ENCODE measurements at places on chromosomes 6 and 20.

DNA sequence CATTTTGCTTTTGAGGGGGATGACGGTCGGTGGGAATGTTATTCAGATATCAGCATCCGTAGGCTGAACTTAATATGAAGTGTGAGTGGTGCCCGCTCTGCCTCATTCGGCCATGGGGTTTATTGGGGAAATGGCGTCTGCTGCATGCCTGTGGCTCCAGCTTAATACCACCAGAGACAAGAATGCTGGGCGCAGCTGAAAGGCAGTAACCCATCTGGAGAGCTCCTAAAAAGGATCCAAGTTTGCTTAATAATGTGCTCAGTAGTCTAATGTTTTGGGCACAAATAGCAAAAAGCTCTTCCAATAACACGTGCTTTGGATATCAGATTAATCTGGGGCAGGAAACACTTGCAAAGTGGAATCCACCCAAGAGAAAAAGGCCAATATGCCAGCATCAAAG is 273.0 kb upstream of the TAB2 start:
- DNase-seq: no peak

DNA sequence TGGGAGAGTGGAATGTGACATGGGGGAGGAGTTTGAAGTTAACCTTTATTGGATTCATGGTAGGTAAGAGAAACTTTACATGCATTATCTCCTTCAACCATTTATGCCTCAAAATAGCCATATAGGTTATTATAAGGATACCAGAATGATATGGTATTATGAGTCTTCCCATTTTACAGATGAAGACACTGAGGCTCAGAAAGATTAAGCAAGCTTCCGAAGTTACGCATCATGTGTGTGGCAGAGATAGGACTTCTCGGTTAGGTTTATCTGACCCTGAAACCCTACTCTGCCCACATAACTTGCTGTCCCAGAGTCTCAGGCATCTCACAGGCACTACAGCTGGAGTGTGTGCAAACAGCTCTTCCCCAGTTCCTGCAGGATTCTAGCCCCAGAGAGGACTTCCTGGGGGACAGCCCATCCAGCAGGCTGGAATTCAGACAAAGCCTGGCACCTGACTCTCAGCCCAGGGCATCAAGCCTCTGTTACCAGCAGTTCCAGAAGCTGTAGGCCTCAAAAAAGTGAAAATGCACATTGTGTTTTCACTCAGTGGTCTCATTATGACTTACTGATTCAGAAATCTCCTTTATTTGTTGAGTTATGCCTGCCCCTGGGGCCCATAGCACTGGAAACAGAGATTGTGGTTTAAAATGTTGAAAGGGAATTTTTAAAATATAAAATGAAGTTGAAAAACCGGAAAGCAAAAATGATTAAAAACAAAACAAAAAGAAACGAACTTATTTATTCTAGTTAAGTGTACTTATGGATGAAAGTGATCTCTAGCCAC is 512.8 kb upstream of the CHD6 start:
- no peak for DNase-seq

GRCh38 chr6:41687501-41688175 is 47.8 kb downstream of the TFEB start:
- no peak for DNase-seq

DNA sequence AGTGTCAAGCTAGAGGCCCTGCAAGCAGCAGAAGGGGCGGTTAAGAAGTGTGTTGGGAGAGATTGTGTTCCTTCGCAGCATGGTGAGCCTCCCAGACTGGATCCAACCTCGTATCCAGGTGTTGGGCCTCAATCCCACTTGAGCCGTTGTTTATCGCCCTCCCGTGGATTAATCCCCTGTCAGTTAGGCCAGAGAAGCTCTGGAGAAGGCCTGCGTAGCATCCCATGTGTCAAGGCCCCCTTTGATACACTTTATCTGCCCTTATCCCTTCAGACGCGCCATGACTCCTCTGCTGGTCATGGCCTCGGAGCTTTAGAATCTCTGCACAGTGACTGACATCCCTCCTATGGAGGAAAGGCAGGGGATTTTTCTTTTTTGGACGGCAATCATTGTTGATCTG is 181.0 kb downstream of the ZFP64 start:
- no peak for DNase-seq

DNA sequence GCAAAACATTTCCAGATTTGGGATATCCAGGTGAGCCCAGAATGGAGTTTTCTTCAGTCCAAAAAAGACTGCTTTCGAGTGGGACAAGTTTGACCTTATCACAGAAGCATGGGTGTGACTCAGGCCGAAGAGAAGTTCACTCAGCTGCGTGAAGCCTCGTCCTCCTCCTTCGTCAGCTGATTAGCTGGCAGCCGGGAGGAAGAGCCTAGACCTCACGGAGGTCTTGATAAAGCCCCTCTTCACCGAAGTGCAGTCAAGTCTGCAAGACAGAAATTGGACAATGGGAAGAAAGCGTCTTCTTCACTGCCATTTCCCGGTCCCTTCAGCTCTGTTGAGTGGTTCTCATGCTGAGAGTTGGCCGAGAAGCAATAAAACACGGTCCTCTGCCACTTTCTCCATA is 363.9 kb downstream of the TAF4 start:
- no peak for DNase-seq

DNA sequence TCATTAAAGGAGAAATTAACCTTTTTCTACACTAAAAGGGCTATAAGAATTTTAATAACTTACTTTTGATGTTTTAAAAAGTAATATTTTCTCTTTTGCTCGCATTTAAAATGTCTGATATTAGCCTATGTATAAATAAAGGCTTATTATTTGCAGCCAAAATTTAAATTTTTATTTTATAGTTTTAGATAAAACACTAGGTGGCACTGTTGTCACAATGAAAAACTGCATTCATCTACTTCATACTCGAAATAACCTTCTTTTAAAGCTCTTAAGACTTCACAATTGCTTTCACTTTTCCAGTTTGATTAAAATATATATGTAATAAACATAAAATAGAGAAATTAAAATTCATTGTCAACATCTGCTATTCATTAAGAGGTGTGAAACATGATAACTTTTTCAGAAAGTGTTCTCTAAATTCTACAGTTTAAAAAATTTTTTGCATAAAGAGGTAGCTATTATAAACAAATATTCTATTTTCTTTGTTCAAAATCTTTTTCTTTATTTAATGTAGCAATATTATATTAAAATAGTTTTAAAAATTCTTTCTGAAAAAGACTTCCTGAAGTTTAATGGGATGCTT is 78.8 kb upstream of the DEFB112 start:
- DNase-seq: no peak

DNA sequence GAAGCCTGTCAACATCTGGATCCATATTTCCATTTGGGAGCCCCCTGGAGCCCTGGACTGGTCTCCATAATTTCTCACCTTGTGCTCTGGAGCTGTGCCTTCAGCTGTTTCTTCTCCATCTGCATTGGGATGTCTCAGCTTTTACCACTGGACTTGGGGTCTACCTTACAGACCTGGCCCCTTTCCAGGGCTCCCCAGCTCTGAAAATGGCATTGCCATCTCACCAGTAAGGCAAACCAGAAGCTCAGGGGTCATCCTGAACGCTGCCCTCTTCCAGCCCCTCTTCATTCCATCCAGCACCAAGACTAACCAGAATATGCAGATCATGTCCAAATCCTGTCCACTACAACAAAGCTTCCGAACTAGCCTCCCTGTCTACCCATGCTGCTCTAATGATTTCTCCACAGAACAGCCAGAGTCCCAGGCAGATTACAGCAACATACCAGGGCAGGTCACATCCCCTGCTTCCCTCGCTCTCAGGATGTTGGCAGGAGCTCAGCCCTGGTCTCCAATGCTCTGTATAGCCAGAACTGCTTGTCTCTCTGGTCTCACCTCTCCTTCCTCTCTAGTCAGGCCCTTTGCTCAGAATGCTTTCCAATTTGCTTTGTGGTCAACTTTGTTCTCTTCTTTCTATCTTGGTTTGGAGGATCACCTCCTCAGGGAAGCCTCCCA is 17.7 kb upstream of the NNAT start:
- no peak for DNase-seq

- DNase-seq: no peak
These were observed 108.7 kb downstream of the ZFAND3 start for GRCh38 chr6:37928217-37928616.

GRCh38 chr6:110517034-110517433 is 40.6 kb upstream of the SLC22A16 start:
- DNase-seq: no peak

GRCh38 chr6:112005013-112005371 is 48.9 kb upstream of the CCN6 start:
- peak; percentile 63 for DNase-seq

GRCh38 chr6:1263039-1263849 is 48.7 kb upstream of the FOXQ1 start:
- DNase-seq: no peak

DNA sequence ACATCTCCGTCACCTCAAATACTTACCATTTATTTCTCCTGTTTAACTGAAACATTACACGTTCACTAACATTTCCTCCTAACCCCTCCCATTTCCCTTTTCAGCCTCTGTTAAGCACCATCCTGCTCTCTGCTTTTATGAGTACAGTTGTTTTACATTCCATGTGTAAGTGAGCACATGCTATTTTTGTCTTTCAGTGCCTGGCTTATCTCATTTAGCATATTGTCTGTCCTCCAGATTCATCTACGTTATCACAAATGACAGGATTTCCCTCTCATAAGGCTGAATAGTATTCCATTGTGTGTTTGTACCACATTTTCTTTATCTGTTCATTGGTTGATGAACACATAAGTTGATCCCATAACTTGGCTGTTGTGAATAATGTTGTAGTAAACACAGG is 22.7 kb downstream of the TAF11 start:
- no peak for DNase-seq

- no peak for DNase-seq
These were observed 1.5 kb downstream of the C6orf47 start for GRCh38 chr6:31658983-31659648.

DNA sequence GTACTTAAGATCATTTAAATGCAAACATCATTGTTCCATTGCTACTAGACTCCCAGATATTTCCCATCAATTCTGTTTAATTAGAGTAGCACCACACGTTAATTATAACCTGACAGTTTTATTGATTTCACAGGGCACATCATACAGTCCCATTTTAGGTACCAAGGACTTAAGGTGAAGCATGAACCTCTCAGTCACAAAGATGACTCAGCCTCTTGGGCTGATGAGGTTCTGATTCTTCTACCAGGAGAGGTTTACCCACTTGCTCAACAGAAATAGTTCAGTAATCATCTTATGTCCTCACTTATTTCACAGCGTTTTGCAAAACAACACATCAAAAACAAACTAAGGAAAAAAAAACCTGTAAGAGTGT is 98.5 kb downstream of the HIVEP2 start:
- no peak for DNase-seq

- no peak for DNase-seq
These were observed 8.3 kb upstream of the CEBPB start for GRCh38 chr20:50182346-50182745.

DNA sequence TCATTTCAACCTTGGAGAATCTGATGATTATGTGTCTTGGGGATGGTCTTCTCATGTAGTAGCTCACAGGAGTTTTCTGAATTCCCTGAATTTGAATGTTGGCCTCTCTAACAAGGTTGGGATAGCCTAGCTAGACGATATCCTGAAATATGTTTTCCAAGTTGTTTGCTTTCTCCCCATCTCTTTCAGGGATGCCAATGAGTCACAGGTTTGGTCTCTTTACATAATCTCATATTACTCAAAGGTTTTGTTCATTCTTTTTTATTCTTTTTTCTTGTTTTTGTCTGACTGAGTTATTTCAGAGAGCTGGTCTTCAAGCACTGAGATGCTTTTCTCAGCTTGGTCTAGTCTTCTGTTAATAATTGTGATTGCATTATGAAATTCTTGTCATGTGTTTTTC is 42.7 kb upstream of the COL9A1 start:
- no peak for DNase-seq

DNA sequence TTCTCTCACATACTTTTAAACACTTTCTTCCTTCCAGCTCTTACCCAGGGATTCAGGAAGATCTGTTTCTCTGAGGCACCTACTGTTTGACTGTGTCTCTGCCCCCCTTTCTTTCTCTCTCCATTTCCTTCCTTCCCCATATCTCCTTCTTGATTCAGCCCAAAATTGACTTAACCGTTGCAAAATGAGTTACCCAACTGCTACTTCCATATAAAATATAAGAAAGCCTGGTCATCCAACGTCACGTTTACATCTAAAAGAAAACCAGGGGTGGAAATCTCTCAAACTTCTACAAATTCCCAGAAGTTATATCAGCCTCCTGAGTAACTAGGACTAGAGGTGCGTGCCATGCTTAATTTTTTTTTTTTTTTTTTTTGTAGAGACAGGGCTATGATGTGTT is 95.2 kb upstream of the INSM1 start:
- DNase-seq: no peak

DNA sequence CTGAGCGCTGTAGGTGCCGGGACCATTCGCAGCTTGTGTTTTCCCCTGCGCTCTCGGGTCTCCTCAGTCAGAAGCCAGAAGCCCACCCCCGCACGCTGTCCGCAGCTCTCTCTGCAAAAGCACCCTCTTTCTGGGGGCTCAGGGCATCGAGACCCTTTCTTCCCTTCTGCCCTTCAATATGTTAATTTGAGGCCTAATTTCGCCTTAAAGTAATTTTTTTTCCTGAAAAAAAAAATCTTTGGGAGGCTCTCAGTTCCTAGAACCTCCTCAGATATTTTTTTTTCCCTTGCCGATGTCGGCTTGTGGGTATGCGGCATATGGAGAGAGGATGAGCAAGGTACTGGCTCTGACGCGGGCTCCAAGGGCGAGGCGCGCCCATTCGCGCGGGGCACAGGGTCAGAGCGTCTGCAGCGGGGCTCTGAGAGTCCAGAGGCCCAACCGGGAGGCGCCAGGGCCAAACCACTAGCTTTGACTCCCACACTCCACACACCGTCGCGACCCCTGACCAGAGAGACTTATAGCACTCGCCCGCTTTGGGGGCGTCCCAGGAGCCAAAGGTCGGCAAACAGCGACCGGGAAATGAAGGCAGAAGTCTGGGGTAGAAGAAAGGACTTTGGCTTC is 893 bp downstream of the PRDM13 start:
- no peak for DNase-seq

- DNase-seq: no peak
These were observed 459.2 kb upstream of the RUNX2 start for GRCh38 chr6:44868910-44869309.

- DNase-seq: no peak
These were observed 175.3 kb upstream of the RALGAPA2 start for GRCh38 chr20:20887593-20888265.

DNA sequence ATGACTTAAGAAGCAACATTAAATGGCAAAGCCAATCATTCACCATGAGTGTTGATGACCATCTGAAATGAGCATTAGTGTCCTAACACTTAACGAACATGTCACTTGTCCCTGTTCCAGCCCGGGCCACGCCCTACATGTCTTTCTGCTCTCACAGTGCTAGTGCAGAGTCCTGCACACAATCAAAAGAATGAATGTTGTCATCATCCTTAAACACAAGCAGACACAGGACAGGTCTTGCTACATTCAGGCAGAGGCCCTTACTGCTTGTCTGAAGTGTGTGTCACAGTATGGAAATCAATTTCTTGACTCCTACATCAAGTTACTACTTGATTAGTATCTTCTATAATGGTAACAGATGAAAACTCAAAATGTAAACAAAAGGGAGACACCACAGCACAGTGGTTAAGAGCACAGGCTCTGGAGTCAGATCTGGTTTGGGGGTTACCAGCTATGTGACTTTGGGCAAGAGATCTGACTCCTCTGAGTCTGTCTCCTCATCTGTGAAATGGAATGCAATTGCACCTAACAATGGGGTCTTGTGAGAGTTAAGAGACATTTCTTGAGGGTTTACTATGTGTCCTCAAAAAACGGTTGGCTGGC is 17.4 kb downstream of the UBE2V1 start:
- no peak for DNase-seq

Measured in sciatic nerve (tissue), 2 donors.